ENCODE measurements at places on chromosomes 12 and 14. TPM values are rescaled to one million over a fixed set of nuclear protein-coding genes. Genes with fewer than 3 reads are reported as not detected.

GRCh38 chr14:61559641-61560201, 135.6 kb upstream of the HIF1A start:
- no peak for DNase-seq
- H3K4me3 ChIP-seq: no peak overlapping the region
- no peak overlapping the region for H3K27ac ChIP-seq
- no peaks in the 10 kb centered on the region for H3K36me3 ChIP-seq

Gene PPTC7
- 28.8 TPM for total RNA-seq

GRCh38 chr12:106696681-106697417, 77.6 kb upstream of the RIC8B start:
- no peaks in the 10 kb centered on the region for H3K4me1 ChIP-seq

Gene SPRING1
- 40.3 TPM for total RNA-seq

GRCh38 chr12:28569698-28570411, 379.6 kb downstream of the CCDC91 start:
- no peaks in the 10 kb centered on the region for H3K27me3 ChIP-seq
- peak overlapping the region; percentile 66 for H3K27ac ChIP-seq
- DNase-seq: no peak
- peaks cover 18% of the 10 kb centered on the region for H3K4me1 ChIP-seq
- H3K36me3 ChIP-seq: no peaks in the 10 kb centered on the region
- H3K4me3 ChIP-seq: no peak overlapping the region
